Right lung (tissue), 10 donors: ENCODE measurements at places on chromosomes 7 and 10. TPM values are rescaled to one million over a fixed set of nuclear protein-coding genes. Genes with fewer than 3 reads are reported as not detected.
A peak's percentile ranks its signal among the peaks of the same experiment; 100 is the strongest.

Gene BNIP3
- 37.5 TPM for polyA plus RNA-seq

Gene LBX1
- 0.35 TPM for polyA plus RNA-seq

DNA sequence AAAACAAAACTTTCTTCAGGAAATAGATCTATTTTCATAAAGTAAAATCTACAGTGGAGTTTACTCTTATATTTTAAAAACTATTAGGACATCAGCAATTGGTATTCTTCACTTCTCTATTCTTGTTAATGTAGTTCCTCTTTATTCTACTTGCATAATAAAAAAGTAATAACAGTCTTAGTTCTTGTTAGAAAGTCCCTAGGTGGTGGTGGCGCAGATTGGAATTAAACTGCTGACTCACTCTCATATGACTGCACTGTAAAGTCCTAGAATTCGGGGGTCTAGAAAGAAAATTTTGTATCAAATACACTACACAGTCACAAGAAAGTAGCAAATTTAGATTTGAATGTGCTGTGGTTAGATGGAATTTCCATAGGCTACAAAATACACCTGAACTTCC is 44.6 kb upstream of the TES start:
- DNase-seq = no peak

- no peak for DNase-seq
Observed at GRCh38 chr7:138903859-138904435, 77.2 kb downstream of the KIAA1549 start.

DNA sequence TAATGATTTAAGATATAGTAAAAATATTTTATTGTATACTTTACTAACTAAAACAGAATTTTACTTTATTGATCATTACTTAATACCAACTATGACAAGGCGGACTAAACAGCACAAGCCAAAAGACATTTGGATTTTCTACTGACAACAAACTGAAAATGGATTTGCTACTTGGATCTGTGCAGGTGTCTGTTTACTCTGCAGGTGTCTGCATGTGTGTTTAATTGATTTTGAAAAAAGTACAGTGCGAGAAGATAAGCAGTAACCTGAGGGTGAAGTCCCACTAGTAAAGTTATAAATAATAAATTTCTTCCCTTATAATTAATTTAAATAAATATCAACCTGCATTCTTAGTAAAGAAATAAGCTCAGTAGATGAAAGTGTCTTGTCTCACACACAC is 696.8 kb upstream of the MBL2 start:
- DNase-seq = no peak

DNA sequence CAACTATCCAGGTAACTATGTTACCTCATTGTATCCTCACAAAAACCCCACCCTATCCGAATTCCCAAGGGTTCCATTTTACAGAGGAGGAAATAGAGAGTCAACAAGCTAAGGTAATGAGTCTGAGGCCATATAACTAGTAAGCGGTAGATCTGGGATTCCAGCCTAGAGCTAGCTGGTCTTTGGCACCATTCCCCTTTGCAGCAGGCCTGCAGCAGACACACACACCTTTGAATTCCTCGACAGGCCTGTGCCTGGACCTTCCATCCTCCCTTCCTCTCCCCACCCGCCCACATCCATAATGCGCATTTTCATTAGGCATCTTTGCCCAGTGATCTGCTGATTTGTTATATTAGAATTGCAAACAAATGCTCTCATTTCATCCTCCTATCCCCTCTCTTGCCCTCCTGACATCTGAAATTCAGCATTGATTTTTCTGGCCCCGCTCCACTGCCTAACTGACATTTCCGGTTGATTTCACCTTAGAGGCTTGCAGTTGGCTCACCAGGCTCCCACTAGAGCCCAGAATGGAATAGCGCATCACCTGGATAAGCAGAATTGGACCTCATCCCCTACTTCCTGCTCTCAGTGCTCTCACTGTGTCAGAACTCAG is 129.5 kb downstream of the PLXNA4 start:
- no peak for DNase-seq

DNA sequence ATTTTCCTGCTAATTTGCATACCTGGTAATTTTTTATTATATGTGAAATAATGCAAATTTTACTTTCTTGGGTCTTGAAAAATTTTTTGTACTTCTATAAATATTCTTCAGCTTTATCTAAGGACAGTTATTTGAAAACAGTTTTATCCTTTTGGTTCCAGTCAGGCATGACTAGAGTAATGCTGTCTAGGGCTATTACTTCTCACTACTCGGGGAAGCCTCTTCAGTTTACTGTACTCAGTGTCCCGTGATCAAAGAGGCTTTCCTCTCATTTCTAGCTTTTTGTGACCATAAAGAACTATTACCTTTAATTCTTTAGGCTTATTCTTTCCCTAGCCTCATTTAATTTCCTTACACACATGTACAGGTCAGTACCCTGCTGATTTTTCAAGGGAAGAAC is 153.8 kb upstream of the HDAC9 start:
- DNase-seq = no peak

- DNase-seq = peak; percentile 68
Observed at GRCh38 chr7:4882169-4883032, 1.1 kb downstream of the RADIL start.

DNA sequence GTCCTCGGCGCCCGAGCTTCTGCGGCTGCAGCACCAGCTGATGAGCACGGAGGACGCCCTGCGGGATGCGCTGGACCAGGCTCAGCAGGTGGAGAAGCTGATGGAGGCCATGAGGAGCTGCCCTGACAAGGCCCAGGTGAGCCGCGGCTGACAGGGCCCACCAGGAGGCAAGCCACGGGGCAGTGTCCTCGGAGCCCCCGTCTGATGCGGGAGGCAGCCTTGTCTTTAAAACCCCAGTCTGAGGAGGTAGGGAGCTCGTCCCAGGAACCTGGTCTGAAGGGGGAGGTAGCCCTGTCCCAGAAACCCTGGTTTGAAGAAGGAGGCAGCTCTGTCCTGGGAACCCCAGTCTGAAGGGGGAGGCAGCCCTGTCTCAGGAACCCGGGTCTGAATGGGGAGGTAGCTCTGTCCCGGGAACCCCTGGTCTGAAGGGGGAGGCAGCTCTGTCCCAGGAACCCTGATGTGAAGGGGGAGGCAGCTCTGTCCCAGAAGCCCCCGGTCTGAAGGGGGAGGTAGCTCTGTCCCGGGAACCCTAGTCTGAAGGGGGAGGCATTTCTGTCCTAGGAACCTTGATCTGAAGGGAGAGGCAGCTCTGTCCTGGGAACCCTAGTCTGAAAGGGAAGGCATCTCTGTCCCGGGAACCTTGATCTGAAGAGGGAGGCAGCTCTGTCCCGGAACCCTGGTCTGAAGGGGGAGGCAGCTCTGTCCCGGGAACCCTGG is 53.1 kb upstream of the GTF2IRD1 start:
- DNase-seq = no peak

- no peak for DNase-seq
Observed at GRCh38 chr10:5165738-5166137, 19.2 kb downstream of the AKR1C8 start.

DNA sequence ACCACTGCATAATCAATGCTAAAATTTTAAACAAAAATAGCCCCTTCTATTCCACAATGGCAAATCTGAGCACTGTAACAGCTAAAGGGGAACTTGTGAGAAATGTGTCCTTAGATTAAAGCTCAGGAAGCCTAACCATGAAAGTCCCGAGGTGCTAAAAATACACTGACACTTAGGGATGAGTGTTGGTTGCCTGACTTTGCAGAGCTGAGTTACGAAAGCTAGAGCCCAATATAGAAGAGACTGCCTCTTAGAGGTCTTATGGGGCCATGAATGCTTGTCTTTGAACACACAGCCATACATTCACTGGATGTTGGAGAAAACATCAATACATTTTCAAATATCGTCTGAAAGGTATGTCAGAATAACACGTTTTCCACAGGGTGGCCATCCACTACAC is 209.7 kb downstream of the LHFPL3 start:
- DNase-seq = no peak

- no peak for DNase-seq
Observed at GRCh38 chr7:117816727-117817126, 56.5 kb downstream of the CTTNBP2 start.
